ENCODE measurements at places on chromosomes 2 and 18. TPM values are rescaled to one million over a fixed set of nuclear protein-coding genes. Genes with fewer than 3 reads are reported as not detected.

Gene GRP
- not detected for total RNA-seq

- DNase-seq = no peak
Measured at GRCh38 chr2:205722283-205722918, 40.1 kb downstream of the NRP2 start.

GRCh38 chr2:150978053-150978452 lies 283.6 kb downstream of the RBM43 start:
- DNase-seq = no peak

- no peak for DNase-seq
Measured at GRCh38 chr2:39107156-39107555, 13.7 kb downstream of the SOS1 start.

Gene NFU1
- total RNA-seq = 35.6 TPM

Gene ALPG
- not detected for total RNA-seq

DNA sequence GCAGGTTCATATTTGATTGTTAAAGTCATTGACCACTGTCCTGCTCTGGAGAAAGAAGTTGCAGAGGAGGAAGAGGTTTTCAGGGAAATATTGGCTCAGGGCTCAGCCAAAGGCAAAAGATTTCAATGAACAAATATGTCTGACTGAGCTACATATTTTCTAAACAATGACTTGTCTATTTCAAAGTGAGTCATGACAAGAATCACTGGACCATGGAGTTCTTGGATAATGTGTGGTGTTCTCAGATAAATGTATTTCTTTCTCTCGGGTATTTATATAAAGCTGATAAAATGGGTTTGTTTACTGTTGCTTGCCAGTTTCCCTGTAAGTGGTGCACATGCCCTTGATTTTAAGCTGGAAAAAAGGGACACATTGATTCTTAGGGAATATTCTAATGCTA lies 34.3 kb upstream of the RMP24 start:
- no peak for DNase-seq

DNA sequence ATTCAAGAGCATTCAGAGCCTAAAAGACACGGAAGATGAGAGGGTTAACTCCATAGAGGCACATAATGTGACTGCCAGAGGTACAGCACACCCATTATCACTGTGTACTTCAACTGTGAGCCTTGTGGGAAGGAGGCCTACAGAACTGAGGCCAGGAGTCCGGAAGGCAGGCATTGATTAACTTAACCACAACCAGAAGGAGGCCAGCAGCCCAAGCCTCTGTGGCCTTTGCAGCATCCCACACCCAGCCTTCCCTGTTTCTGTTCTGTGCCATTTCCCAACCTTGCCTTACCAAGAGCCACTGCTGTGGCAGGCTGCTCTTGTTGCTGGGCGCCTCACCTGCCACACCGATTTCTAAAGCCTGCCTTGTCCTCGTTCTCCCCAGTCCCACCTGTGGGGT lies 27.2 kb downstream of the SIGLEC15 start:
- no peak for DNase-seq

GRCh38 chr2:23091019-23091418 lies 294.0 kb upstream of the KLHL29 start:
- no peak for DNase-seq

DNA sequence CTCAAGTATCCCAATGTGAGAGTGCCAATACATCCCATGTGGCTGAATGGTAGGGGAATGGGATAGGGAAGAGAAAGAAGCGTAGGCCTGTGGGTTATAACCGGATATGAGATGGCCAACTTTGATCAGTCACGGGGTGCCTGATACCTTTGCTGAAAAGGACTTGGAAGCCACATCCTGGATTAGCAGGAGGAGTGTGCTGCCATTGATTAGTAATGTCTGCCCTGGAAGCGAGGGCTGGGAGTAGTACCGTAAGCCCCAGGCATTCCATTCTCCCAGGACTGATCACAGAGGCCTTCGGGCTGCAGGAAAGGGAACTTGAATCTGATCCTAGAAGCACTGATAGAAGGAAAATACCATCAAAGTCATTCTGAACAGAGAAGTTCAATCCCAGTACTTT lies 218.5 kb downstream of the TFCP2L1 start:
- DNase-seq = no peak

All from mesothelial cell of epicardium (in vitro differentiated cells).